CD4-positive, alpha-beta T cell treated with Interleukin-15 for 1 hour (primary cell): ENCODE measurements at places on chromosomes 16 and 17.

DNA sequence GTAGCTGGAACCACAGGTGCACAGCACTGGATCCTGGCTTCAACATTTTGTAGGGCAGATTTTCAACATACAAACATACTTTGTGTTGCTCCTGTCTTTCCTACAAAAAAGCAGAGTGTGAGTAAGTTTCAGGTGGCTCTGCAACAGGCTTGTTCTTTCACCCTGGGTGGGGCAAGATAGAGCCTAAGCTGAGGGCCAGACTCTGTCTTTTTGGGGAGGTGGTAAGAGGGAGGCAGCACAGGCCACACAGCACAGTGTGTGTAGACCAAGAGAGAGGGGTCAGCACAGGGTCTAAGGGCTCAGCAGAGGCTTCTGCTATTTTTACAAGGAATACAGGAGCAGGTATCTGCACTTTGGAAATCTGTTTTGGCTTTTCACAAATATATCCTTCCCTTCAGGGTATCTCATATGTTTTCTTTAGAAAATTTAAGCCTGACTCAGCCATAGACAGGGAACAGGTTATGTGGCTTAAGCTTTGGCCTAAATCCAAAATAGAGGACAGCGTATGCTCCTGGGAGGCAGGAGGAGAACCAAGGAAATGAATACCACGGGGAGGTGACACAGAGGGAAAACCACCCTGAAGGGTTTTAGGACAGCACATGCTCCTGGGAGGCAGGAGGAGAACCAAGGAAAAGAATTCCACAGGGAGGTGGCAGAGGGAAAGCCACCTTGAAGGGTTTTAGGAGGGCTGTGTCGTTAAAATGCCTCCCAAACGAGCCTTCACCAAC is 21.6 kb downstream of the EMC8 start:
- DNase-seq: no peak

GRCh38 chr17:49848019-49848473 is at the start of gene TAC4:
Gene TAC4 (minus strand): TSS chr17:49848069. CDS start chr17:49848017, 52 bp downstream.
- no peak for DNase-seq

DNA sequence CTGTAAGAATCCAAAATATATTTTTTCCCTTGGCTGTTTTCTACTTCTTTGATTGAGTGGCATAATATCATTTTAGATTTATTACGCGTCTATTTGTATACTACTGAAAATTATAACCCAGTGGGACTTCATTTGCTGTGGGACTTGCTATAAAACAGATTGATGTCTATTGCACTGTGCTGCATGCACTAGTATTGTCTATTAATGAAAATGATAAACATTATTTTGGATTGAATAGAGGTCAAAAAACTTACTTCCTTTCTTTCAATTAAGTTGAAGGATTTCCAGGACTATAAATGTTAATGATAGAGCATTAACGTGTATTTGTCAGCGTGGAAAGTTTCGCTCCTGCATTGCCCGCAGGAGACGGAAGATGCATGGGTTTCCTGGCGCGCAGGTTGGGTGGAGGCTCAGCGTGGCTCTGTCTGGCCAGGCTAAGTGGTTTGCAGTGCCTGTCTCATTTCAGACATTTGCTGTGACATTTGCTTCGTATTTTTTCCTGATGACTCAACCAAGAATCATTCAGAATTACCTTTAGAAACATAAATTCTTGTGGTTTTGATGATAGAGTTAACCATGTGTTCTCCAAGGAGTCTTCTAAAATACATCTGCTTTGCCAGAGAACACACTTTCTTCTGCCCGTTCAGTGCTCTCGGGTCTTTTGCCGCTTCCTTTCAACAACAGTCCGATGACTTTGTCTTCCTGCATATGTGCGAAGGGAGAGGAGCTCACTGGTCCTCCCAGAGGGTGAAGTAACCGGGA is 216.7 kb downstream of the RPTOR start:
- DNase-seq: peak; percentile 53

- peak; percentile 74 for DNase-seq
These were observed 40.8 kb downstream of the METRNL start for GRCh38 chr17:83119987-83120864.

- no peak for DNase-seq
These were observed 216 bp downstream of the VPS9D1 start for GRCh38 chr16:89720551-89720812.

DNA sequence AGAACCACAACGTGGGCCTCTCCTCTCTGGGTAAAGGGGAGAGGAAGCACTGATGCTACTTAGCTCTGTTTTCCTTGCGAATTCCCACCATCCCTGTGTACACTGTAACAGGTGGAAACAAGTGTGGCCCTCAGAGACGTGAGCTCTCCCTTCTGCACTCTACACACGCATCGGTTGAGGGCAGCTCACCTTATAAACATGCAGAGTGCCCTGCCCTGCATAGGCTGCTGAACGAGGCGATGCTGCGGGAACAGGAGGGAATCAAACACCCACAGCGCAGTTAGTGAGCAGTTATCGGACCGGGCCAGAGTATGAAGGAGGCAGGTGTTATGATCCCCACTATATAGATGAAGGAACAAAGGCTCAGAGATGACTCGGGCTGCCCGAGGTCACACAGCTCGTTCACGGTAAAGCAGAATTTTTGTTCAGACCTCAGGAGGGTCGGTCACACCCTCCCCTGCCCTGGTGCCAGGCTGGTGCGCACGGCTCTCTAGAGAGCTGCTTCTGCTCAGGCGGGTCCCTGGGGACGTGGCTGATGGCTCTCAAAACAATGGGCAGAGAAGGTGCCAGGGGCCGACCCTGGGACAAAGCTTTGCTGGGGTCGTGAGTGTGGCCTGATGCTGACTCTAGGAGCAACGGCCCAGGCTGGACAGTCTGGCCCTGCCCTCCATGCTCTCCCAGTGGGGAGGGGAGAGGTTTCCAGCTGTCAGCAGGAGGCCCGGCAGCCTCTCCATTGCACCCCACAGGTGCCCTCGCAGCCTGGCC is 68.5 kb downstream of the RPH3AL start:
- DNase-seq: peak; percentile 14

DNA sequence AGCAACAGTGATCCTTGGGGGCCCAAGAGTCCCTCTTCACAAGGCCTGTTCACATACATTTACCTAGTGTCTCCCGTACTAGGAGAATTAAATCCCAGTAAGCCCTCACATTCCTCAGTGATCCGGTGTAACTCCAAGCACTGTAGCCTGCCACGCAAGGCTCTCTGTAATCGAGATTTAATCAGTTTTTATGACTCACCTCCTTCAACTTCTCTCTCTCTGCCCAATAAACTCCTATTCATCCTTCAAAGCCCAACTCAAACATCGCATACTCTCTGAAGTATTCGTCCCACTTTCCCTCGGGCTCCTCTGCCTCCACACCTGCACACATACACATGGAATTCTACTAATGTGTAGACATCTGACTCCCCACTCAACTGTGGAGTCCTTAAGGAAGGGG is 141.8 kb downstream of the CMIP start:
- DNase-seq: no peak

DNA sequence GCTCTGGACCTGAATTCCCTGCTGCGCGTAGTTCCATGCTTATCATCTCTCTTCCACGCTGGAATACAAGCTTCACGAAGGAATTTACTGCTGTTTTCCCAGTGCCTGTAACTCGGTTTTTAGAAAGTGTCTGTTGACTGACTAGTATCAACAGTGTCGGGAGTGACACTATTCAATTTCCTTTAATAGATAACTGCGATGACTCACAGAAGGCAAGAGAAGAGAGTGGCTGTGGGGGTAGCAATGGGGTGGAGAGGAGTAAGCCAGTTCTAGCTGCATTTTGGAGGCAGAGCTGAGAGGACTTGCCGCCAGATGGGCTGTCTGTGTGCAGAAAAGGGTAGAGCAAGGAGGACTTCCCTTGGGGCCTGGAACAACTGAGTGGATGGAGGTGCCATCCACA is 25.2 kb downstream of the B4GALNT2 start:
- no peak for DNase-seq

GRCh38 chr17:77526728-77527350 is 386.1 kb downstream of the SEC14L1 start:
- no peak for DNase-seq

DNA sequence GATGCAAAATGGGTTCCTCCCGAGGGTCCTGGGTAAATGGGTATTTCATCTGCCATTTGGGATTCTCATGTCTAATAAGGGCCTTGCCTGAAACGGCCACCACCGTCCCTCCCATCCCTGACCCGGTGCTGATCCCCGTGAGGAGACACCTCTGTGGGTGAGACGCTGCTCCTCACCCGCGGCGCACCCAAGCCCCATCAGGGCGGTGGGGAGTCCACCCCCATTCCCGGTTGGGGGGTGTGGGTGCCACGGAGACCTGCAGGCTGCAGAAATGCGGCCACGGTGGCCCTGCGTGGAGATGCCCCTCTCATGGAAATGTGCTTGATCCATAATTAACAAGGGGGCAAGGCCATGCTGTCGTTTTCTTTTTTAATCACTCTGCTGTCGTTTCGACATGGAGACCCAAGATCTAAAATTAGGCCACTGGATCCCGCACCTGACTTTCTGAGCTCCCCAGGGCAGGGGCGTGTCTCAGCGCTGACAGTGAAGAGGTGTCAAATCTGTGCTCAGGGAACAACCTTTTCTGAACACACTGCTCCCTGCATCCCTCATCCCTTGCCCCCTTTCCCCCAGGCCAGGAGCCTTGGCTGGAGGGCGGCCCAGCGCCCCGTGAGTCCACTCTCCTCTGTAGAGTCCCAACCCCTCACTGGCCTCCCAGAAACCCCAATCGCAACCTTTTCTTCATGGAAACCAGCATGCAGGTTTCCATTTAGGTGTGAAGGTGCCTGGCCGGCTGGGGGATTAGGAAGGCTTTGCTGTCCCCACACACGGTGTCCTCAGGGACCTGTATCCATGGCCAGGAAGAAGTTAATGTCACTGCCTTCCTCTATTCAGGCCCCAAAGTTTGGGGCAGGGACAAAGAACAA is 38.9 kb downstream of the PEMT start:
- DNase-seq: no peak

DNA sequence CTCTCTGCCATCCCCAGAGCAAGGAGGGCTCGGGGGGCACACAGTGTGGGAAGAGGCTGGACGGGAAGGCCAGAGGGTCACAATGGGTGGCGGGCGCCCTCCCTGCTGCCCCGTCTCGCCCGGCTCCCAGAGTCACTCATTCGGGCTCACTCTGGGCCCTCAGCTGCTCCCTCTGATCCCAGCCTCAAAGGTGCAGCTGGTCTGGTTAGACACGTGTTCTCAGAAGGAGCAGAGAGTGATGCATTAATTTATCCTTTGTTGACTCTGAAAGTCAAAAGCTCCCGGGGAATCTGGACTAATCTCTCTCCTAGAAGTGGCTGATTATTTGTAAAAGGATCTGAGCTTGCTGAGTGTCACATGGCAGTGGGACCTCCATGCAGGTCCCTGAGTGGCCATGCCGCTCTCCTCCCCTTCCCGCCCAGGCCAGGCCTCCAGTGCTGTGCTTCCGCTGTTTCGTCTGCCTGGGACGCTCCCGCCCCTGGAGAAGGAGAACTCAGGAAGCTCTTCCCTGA is 87.5 kb downstream of the SEC14L1 start:
- DNase-seq: no peak

- DNase-seq: no peak
These were observed 14.7 kb upstream of the MYO15B start for GRCh38 chr17:75572713-75573539.

GRCh38 chr16:69720822-69721430 is 5.4 kb downstream of the NQO1 start:
- DNase-seq: no peak

DNA sequence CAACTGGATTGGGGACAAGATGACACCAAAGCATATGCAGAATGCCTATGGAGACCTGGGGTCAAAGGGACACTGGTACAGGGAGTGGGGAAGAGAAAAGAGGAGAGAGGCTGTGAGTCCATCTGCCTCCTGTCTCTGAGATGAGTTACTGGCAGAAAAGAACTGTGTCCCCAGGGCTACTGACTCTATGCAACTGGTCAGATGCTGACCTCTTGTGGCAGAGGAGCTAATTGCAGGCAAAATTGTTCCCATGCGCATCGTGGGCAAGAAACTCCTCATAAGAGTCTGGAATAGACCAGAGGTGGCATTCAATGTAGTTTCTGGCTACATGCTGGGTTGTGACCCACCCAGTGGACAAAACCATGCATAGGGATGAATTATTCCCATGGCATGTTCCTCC is 26.1 kb upstream of the MLKL start:
- peak; percentile 37 for DNase-seq

- DNase-seq: no peak
These were observed 192.8 kb downstream of the FTO start for GRCh38 chr16:53896722-53897121.

GRCh38 chr17:20281860-20282259 is 185.5 kb downstream of the LGALS9B start:
- peak; percentile 51 for DNase-seq

GRCh38 chr17:3739422-3740124 is 15.9 kb downstream of the HASPIN start:
- DNase-seq: no peak

DNA sequence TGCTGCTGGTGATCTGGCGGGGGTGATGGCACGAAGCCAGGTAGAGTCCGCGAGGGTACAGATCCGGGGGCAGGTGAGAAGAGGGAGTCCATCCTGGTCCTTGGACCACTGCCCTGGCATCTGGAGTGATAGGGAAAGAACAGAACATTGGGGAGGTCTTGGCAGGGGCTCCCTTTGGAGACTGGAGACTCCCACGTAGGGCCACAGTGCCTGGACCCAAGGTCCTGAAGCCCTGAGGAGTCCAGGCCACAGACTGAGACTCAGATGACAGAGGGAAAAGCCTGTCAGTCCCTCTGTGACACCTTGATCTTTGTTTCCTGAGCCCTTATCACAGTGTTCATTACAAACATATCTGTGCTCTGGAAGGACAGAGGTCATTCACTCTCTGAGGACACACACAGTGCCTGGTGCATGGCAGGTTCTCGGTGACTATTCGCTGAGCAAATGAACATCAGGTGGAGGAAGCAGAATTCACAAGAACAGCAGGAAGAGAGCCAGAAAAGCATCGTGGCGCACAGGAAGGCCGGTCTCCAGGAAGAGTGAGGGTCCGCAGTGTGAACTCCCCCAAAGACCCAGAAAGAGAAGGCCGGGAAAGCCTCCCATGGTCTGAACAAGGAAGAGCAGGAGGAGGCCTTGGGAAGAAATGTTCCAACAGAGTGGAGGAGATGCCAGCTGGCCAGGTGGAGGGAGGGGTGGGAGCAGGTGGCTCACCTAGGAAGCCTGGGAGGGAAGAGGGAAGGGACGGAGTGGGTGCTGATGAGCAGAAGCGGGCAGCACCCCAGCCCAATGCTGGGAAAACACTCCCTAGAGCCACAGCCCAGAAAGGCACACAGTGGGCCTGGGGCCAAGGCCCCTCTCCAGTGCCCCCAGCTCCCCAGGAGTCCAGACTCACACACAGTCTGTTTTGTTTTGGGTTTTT is 20.5 kb downstream of the PEMT start:
- no peak for DNase-seq
